ENCODE measurements at places on chromosomes 7 and 10.
A peak's percentile ranks its signal among the peaks of the same experiment; 100 is the strongest.

DNA sequence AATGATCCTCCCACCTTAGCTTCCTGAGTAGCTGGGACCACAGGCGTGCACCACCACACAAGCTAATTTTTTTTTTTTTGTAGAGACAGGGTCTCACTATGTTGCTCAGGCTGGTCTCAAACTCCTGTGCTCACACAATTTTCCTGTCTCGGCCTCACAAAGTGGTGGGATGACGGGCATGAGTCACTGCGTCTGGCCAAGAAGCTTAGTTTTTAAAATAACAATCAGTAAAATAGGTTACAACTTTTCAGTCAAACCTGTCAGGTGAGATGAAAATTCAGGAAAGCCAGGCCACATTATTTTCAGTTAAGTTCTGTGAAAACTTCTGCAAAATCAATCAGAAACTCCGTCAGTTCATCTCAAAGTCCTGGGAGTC, 55.4 kb downstream of the FAM241B start:
- no peak for DNase-seq

- no peak for DNase-seq
Measured at GRCh38 chr7:66198469-66198868, 6.7 kb upstream of the TPST1 start.

DNA sequence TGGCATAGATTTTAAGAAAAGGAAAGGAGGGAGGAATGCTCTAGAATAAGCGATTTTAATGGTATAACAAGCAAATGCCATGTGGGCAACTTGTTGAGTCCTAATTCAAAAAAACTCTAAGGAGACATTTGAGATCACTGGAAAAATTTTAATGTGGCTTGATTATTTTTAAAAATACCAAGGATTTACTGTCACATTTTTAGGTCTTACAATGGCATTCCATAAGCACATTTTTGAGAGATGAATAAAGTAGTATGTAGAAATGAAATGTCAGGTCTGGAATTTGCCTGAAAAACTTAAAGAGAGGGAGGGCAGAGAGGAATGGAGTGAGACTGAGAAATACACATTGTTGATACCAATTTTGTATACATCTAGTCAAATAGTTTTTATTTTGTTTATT, 20.3 kb downstream of the NCAPG2 start:
- no peak for DNase-seq

DNA sequence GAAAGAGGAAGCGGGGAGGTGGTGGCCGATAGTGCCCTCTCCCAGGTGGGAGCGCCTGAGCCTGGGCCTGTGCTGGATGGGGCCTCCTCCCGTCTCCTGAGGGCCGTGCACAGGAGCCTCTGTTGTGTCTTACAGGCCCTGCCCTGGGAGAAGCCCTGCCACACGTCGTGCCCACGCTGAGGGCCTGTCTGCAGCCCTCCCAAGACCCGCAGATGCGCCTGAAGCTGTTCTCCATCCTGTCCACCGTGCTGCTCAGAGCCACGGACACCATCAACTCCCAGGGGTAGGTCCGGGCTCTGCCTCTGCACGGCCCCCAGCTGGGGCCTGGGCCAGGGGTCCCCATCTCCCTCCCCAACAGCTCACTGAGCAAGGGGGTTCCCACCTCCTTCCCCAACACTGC, 43.3 kb upstream of the PRKAR1B start:
- no peak for DNase-seq

DNA sequence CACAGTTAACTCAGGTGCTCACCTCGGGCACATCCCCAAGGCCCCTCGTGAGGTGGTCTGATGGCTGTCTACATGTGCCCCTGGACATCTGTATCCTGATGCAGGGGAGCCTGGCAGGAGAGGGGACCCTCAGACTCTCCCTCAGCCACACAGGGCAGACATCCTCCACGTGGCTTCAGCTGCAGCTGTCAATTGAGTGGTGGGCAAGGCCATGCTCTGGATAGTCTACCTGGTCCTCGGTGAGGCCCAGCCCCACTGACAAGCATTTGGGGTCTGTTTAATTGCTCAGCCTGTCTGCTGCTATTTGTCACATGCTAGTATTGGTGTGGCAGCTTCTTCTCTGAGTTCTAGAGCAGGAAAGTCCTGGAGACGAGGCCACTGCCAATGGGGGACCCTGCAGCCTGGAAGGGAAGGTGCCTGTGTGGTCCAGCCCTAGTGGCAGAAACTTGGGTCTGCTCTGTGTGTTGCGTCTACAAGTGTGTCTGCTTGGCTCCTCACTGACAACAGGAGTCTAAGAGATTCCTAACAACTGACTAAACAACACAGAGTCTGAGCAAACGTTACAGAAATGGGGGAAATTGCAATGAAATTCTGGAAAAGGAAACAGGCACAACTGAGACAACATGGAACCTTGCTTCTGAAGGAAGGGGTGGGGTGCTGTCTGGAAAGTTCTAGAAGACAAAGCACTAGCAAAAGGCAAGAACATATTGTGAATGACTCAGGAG, 59.3 kb upstream of the IGFBP3 start:
- no peak for DNase-seq

DNA sequence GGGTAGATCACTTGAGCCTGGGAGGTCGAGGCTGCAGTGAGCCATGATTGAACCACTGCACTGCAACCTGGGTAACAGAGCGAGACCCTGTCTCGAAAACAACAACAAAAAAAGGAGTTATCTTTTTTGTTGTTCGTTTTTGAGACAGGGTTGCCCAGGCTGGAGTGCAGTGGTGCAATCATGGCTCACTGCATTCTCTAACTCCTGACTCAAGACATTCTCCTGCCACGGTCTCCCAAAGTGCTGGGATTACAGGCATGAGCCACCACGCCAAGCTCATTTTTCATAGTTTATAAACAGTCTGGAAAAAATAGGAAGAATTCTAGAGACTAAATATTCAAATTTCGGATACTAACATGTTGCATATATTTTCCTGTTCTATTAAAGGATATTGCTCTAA, 29.4 kb downstream of the SFXN4 start:
- DNase-seq = no peak

DNA sequence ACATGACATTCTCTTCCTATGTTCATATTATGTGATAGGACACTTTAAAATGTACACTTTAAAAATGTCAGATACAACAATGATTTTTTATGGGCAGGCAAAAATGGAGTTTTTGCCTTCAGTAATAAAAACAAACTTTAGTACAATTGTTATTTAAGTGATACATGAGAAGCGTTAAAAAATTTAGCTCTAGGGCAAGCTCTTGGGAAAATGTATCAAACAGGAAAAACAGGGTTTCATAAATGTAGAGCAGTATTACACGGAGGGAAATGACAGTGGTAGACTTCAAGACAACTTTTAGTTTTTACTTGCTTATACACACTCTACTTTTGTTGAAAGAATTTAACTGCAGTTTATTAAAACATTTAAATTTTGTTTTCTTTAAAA, 1.5 kb downstream of the FHIP2A start:
- DNase-seq = no peak

DNA sequence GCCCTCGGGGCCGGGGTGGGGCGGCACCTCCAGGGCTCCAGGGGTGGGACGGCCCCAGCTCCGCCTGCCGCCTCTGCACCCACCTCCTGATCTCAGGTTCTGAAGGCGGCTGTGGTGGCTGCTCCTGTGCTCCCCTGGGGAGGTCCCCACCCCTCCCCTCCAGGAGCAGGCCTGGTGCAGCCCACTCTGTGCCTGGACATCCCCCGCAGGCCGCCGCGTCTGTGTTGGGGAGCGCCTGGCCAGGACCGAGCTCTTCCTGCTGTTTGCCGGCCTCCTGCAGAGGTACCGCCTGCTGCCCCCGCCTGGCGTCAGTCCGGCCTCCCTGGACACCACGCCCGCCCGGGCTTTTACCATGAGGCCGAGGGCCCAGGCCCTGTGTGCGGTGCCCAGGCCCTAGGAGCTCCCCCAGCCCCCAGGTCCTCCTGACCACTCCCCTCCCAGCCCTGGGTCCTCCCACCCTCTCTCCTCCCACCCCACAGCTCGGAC, 5.5 kb downstream of the CYP2W1 start:
- DNase-seq = no peak

GRCh38 chr10:16799621-16800020, 17.6 kb downstream of the RSU1 start:
- no peak for DNase-seq

DNA sequence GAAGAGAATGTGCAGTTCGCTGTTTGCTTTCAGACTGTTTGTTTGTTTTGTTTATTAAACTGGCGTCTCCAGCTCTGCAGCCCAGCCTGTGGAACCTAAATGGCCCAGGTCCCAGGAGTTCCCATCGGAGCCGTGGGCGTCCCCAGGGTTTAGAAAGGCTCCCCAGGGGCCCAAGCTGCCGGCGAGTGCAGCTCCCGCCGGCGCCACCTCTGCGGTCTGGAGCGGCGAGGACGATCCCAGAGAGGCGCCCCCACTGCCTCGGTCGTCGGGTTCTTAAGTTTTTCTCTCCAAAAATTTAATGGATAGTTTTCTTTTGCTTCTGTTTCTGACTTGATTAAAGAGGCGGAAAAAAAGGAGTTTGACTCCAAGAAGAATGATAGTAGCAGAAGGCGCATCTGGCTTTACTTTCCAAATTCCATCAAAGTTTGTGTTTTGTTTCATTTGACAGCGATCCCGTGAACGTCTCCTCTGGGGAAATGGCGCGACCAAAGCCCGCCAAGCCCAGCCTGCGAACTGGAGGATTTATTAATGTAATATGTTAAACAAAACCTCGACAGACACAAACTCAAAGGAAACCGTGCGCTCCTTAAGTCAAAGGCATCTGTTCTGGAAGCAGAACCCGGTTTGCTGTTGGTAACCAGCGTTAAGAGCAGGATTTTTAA, 718 bp upstream of the FZD1 start:
- DNase-seq = no peak

DNA sequence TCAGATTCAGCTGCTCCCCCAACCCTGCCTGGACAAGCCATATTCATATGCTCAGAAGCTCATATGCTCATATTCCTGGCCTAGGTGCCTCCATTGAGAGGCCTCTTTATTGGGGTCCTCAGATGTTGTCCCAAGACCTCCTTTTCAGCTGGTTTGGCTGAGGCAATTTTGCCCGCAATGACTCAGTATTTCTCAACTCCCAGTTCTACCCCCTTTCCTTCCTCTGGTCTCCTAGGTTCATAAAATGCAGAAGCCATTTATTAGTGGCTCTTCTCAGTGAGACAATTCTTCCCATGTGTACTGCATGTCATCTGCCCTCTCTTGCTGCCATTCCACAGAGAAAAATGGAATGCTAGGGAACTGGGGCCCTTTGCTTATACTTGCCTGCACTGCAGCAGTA, 110.7 kb downstream of the INHBA start:
- DNase-seq = no peak

DNA sequence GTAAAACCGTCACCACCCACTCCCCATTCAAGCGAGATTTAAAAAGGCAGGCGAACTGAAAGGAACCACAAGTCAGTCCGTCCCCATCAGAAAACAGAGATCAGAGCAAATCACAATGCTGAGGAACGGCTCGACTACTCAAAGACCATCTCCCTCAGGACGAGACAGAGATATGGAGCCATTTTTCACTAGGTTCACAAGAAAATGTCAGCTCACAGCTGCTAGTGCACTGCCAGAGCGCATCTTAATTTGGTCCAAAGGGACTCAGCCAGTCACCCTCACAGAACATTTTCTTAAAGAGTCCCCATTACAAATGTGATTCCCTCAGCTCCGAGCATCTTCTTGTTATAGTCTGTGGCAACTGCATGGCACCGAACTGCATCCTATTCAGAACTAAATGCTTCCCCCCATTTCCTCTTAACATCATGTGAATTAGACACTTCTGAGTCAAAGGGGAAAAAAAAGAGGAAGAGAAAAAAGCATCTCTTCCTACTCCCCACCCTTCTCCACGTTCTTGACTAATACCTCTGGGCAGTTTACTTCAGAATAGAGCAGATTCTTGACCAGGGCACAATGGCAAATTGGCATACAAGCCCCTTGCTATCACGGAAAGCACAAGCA, 683.9 kb downstream of the MAGI2 start:
- DNase-seq = no peak

- no peak for DNase-seq
Measured at GRCh38 chr7:46576950-46577349, 655.9 kb upstream of the IGFBP3 start.

- no peak for DNase-seq
Measured at GRCh38 chr7:20151708-20152456, 65.3 kb downstream of the MACC1 start.

- no peak for DNase-seq
Measured at GRCh38 chr10:3692387-3692999, 92.5 kb downstream of the KLF6 start.

- DNase-seq = no peak
Measured at GRCh38 chr10:67794909-67795460, 43.0 kb downstream of the DNAJC12 start.

- DNase-seq = peak; percentile 45
Measured at GRCh38 chr10:49407552-49408137, 11.8 kb upstream of the DRGX start.

DNA sequence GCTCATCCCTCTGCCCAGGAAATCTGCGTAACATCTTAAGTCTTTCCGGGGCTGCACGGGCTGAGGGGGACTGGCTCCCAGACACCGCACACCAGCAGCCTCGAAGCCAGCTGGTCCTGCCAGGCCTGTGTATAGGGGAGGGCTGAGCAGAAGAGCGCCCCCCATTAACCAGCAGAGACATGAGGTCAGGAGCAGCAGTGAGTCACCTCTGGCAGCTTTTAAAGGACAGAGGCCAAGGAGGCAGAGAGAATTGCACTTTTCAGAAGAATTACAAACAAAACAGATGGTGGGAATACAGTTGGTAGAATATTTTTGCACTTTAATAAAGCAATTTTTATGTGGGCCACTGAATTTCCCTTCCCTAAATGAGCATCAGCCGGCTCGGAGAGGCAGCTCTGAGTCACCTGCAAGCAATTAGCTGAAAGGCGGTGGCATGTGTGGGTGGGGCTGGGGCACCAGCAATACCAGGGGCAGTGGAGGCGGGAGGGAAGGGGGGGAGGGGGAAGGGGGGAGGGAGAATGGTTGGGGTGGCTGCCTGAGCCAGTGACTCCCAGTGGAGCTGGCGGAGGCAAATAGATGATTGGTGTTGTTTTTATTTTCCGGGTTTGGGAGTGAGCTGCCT, 39.1 kb downstream of the GOLGA7B start:
- no peak for DNase-seq

- DNase-seq = no peak
Measured at GRCh38 chr10:59962756-59963155, 56.4 kb upstream of the CCDC6 start.

DNA sequence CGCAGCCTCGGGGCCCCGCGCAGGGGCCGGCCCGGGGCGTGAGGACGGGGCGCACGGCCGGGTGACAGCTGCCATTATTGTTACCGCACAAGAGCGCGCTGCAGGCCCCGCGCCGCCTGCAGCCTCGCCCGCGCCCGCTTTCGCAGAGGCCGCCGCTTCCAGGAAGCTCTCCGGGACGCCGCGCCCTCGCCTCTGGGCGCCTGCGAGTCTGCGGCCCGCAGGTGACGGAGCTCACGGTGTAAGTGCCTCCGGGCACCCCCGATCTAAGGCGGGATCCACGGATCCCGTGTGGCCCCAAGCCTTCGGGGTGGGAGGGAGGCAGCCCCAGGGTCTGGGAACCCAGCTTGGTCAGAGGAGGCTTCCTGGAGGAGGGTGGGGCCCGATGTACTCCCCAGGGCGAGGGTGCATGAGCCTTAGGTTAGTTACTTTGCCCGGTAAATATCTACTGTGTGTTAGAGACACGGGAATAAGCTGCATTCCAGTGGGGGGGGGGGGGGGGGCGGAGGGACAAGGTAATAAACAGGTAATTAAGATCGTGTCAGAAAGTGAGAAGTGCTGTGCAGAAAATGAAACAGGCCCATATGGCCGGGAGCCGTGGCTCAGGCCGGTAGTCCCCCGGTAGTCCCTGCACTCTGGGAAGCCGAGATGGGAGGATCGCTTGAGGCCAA, 638 bp downstream of the IQCE start:
- no peak for DNase-seq
